Activated CD4-positive, alpha-beta T cell treated with anti-CD3 and anti-CD28 coated beads, Interleukin-2, amount 50 U/mL, for 16 hours (primary cell): ENCODE measurements at places on chromosomes 13 and 19.

- DNase-seq, result no peak
These were observed 944.9 kb upstream of the MIR17HG start for GRCh38 chr13:90402613-90403012.

DNA sequence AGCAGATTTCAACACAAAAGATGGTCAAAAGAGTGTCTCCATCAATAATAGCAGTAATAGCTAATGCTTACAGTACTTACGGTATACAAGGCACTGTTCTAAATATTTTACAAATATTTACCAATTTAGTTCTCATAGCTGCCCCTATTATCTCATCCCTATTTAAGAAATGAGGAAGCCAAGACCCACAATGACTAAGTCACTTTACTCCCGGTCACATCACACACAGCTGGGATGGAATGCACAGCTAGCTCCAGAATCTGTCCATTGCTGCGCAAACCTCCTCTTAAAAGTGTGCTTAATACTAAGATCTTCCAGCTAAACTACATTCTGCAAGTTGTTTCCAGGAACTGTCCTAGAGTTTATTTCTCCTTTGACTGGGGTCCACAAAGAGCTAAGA lies 63.4 kb downstream of the RAP2A start:
- DNase-seq, result no peak

DNA sequence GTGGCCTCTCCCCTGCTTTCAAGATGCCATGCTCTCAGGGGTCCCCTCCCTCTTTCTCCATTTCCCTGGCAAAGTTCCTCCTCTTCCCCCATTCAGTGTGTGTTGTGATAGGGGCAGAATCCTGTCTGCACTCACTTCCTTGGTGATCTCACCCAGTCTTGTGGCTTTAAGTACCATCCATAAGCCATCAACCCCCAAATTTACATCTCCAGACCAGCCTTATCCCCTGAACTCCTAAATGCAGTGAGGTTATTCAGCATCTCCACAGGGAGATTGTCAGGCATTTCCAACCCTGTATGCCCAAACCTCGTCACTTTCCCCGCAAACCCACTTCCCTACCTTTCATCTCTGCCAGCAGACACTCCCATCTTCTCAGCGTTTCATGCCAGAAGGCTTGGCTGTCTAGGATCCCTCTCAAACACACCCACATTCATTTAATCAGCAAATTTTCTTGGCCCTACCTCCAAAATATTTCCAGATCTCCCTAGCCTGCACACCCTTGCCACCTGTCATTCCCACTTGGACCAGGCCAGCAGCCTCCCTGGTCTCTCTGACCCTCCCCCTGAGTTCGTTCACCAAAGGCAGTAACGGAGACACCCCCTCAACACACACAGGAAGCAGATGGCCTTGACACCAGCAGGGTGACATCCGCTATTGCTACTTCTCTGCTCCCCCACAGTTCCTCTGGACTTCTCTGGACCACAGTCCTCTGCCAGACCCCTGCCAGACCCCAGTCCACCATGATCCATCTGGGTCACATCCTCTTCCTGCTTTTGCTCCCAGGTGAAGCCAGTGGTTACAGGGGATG lies at the start of gene HCST:
HCST (plus strand) TSS at position 676 of the 808 bp plus-strand sequence; CDS start at position 741, 65 bp downstream.
- DNase-seq, result peak; percentile 59

- DNase-seq, result no peak
These were observed 212.4 kb downstream of the SHISA2 start for GRCh38 chr13:25839371-25839770.

DNA sequence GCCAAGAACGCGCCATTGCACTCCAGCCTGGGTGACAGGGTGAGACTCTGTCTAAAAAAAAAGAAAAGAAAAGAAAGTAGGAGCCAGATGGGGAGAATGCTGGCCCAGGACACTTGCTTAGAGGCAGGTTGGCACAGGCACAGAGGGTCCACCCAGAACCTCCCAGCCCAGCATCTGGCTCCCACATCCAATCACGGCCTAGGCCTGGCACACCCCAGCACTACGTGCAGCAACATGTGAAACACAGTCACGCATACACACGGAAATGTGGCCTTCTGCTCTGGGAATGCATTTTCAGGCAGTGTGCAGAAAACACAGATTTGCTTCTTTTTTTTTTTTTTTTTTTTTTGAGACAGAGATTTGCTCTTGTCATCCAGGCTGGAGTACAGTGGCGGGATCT lies 20.9 kb upstream of the FOSB start:
- no peak for DNase-seq

- no peak for DNase-seq
These were observed 535.9 kb downstream of the GPC5 start for GRCh38 chr13:91934354-91934753.

DNA sequence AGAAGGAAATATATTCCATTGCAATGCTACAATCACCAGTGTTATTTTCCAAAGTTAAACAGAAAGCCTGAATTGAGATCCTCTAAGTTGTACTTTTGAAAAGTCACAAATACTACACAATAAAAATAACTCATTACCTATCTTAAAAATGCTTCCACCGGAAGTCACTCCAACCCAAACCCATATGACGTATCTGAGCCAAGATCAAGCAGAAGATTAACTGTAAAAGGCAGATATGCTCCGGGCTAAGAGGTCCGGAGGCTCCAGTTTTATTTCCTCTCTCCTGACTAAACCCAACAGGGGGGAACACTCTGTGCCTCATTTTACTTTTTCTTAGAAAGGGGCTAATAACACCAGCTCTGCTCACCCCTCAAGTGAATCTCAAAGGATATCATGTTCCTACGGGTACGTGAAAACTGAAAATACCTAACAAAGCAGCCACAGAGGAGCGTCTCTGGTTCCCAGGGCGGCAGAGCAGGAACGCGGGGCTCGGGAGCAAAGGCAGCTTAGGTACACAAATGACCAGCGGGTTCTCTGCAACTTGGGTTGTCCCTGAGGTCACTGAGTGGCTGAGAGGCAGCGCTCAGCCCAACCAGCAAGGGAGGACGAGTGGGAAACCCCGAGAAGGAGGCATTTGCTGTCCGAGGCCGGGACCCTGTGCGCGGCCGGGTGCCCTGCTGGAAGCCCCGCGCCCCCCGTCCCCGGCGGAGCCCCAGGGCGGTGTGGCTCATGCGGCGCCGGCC lies 750 bp downstream of the RAB20 start:
- no peak for DNase-seq

DNA sequence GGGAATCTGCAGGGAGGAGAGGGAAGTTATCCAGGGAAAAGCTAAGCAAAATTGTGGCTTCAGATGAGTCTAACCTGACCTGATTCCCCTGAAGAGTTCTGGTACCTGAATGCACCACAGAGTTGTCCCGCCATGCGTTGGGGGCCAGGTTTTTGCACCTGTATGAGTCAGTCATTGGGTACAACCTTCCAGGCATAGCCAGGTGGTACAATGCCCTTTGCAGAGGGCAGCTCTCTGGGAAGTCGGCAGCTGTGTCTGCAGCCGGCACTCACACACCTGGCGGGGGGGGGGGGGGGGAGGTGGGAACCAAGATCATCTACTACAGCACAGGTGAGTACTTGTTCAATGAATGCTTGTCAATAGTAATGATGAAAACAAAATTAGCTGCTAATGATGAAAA lies 52.5 kb upstream of the GTF3A start:
- no peak for DNase-seq

DNA sequence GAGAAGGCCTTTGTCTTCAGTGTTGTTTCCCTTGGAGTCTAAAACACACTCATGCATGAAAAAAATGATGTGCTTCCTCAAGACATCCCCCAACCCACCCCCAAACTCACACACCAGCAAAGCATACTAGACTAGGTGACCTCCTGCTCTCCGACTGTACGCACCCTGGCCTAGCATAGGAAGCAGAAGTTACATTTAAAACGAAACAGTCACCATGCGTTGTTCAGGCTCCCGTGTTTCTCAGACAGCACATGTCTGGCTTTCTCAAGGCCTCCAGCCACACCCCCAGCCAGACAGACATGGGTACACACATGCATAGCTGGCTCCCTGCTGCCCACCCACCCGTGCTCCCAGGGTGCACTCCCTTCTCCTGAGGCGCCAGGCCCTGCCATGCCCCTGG lies 28.7 kb upstream of the C1QTNF9 start:
- DNase-seq, result no peak

- DNase-seq, result no peak
These were observed 4.2 kb upstream of the SPC24 start for GRCh38 chr19:11159598-11160439.
